D721Med (cell line): ENCODE measurements at places on chromosomes 7 and 10.

GRCh38 chr7:42097752-42098151 lies 139.3 kb downstream of the GLI3 start:
- no peak for DNase-seq

- no peak for DNase-seq
These were observed 31.2 kb upstream of the KCTD7 start for GRCh38 chr7:66597461-66597860.

DNA sequence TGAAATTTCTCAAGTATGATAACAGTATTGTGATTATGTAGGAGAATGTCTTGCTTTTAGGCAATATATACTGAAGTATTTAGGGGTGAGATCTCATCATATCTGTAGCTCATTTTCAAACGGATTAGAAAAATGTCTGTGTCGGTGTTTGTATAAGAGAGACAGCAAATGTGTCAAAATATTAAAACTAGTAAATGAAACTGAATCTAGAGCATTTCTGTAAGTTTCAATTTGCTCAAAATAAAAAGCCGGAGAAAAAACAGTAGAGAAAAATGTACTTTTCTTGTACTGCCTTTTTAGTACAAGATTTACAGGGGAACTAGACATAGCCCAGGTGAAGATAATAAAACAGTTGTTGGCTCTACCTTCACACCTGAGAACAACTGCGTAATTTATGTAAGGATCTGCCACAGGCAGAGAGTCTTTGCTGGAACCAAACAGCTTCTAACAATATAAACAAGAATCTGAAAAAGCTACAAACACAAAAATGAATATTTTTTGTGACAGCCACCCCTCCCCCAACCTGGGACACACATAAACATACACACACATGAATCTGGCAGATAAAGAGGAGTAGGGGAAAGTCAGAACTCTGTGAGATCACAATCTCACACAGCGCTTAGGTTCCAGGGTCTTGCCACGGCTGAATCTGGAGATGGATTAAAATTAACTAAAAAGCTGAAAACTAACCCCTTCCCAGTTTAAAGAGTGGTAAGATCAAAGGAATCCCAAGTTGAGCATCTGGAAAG lies 153.3 kb downstream of the AVL9 start:
- no peak for DNase-seq

DNA sequence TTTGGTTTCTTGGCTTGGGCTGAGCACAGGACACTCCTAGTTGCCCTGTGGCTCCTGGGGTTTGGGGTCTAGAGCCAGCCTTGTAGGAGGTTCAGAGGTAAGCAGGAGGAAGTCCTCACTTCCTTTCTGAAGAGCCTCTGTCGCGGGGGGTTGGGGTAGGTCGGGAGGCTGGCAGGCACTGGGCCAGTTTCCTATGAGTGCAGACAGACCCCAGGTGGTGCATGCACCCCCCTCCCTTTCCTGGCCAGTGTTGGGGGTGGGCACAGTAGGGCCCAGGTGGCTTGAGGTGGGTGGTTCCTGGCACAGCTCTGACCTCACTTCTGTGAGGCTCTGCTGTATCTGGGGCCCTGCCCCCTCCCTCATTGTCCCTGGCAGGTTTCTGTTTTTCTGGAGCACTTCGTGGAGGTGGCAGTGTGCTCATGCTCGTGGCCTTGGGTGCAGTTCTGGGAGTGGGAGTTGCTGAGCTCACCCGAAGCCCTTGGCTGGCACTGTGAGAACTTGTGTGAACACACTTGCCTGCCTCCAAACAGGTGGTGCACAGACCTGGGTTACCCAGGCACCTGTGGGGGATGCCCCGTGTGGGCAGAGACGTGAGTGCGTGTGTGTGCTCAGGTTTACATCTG lies 1.8 kb downstream of the PALD1 start:
- DNase-seq, result no peak

- no peak for DNase-seq
These were observed 19.4 kb downstream of the SLK start for GRCh38 chr10:103986360-103986759.

DNA sequence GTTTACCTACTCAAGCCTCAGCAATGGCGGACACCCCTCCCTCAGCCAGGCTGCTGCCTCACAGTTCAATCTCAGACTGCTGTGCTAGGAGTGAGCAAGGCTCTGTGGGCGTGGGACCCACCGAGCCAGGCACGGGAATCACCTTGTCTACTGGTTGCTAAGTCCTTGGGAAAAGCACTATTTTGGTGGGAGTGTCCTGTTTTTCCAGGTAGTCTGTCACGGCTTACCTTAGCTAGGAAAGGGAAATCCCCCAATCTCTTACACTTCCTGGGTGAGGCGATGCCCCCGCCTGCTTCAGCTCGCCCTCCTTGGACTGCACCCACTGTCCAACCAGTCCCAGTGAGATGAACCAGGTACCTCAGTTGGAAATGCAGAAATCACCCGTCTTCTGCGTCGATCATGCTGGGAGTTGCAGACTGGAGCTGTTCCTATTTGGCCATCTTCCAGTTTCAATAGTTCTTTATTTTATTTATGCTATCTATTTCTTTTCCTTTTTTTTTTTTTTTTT lies at the start of gene HYAL4:
HYAL4 (plus strand) TSS at position 458 of the 508 bp plus-strand sequence. CDS start 23,105 bp downstream, outside the sequence.
- DNase-seq, result no peak

DNA sequence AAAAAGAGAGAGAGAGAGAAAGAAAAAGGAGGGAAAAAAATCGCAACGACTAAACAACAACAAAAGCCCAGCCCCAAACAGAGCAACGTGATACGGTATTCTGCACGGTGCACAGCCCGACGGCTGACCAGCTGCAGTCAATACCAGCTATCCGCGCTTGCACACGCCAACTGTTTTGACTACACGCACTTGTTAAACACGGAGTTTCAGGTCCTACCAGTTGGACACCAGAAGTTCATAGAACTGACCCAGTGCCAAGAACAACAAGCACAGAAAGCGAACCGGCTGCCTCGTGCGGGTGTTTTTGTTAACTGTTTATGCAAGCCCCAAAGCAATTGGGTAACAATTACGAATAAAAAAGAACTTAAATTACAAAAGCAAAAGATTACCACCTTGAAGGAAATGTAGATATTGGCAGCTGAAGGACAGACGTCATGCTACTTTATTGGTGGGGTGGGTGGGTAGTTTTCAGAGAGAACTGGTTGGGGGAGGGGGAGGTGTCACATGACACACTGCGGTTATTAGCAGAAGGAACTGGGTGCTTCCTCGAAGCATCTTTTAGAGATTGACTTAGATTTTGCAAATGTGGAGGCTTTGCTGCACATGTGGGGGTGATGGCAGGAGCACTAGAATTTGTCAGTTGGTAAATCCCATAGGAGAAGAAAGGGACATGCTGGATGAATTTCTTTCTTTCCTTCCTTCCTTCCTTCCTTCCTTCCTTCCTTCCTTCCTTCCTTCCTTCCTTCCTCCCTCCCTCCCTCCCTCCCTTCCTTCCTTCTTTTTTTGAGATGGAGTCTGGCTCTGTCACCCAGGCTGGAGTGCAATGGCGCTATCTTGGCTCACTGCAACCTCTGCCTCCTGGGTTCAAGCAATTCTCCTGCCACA lies 110.6 kb upstream of the EFCAB10 start:
- no peak for DNase-seq
